ENCODE measurements at places on chromosomes 6 and 20.

DNA sequence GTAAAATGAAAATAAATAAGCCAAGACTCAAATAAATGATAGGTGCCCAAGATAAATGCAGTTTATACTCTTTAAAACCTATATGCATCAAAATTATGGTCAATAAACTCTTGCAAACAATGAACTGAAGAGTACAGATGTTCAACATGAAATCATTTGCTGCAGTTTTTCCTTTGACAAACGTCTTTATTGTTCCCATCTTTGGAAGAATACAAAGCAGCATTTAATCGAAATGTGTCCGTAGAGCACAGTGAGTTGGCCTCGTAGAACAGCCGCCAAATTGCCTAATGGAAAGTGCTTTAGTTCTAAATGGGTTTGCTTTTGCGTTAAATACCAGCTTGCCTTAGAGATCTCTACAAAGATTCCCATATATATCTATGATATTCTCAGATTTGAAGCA, 447.4 kb downstream of the PKHD1 start:
- no peak for DNase-seq

DNA sequence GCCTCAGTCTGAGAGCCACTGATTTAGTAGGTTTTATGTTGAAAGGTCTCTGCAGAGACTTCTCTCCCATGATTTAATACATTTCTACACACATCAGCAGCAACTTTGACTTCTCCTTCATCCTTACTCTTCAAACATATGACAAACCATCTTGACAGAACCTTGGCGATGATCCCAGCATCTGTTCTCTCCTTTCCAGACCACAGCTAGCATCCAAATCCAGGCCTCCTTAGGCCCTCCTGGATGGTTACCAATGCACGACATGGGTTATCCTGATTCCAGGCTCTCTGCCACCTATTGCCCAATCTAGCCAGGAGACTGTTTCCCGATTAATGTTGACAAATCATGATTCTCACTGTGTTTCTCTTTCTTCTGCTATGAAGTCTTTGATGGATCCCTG, 16.8 kb downstream of the LAMA4 start:
- DNase-seq, result no peak

DNA sequence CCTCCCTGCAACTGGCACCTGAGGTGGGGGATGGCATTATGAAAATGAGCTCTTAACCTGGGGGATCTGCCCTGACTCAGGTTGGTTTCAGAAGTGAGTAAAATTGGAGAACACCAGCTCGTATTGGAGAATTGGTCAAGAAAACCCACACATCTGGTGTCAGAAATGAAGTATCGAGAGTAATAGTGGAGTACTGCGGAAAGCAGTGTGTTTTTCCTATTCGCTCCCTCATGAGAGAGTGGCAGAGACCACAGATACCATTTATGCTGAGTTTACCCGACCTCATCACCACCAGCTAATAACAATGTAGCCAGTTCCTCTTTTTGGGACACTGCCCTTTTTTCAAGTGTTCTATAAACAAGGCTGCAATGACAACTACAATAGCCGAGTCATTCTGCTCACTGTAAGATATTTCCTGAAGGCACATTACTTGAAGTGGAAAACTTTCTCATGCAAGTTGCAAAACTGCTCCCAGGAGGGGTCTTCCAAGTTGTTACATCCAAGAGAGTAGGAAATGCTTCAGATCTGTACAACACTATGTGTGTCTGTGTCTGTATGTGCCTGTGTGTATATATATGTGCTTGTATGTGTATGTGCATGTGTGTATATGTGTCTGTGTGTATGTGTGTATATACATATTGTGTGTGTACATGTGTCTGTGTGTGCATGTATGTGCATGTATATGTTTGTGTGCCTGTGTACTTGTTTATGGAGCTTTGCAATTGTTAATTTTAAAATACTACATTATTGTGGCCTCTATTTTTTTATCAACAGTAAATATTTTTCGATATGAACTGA, 106.0 kb upstream of the CST7 start:
- no peak for DNase-seq

GRCh38 chr6:126170978-126171382, 168.9 kb upstream of the CENPW start:
- DNase-seq, result no peak

DNA sequence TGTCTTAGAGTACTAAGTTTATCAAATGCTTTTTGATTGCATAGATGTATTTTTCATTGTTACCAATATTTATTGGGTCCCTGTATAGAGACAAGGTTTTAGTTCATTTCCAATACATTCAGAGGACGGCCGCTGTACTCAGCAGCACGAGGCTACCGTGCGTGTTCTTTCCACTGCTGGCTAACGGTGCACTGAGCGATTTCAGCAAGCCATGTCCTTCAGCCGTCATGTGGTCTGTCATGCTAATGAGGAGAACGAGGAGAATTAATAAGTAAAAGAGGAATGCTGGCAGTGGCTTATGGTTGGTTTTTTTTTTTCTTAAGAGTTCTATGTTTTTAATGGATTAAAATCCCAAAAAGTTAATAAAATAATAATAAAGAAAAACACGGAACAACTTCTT, 253.6 kb downstream of the ARID1B start:
- no peak for DNase-seq

DNA sequence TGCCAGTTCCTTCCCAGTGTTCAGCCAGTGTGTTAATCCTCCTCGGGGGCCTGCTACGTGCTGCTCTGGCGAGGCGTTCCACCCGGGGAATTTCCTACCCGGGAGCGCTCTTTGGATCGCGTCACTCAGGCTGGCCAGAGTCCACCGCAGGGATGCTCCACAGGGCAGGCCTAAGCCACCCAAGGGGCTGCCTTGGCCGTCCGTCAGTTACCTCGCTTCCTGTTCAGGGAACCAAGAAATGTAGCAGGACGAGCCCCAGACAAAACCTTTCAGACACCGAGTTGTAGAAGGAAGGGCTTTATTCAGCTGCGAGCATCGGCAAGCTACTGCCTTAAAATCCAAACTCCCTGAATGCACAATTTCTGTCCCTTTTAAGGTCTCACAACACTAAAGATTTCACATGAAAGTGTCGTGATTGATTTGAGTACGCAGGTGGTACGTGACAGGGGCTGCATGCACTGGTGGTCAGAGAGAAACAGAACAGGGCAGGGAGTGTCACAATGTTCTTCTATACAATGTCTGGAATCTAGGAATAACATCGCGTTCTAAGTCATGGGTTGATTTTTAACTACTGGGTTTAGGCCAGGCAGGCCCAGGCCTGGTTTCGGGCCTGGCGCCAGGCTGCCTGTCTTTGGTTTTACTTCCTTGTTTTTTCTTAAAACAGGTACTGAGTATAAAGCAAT, 15.7 kb upstream of the POU5F1 start:
- no peak for DNase-seq

- no peak for DNase-seq
These were observed 30.1 kb upstream of the APMAP start for GRCh38 chr20:25022680-25023079.

DNA sequence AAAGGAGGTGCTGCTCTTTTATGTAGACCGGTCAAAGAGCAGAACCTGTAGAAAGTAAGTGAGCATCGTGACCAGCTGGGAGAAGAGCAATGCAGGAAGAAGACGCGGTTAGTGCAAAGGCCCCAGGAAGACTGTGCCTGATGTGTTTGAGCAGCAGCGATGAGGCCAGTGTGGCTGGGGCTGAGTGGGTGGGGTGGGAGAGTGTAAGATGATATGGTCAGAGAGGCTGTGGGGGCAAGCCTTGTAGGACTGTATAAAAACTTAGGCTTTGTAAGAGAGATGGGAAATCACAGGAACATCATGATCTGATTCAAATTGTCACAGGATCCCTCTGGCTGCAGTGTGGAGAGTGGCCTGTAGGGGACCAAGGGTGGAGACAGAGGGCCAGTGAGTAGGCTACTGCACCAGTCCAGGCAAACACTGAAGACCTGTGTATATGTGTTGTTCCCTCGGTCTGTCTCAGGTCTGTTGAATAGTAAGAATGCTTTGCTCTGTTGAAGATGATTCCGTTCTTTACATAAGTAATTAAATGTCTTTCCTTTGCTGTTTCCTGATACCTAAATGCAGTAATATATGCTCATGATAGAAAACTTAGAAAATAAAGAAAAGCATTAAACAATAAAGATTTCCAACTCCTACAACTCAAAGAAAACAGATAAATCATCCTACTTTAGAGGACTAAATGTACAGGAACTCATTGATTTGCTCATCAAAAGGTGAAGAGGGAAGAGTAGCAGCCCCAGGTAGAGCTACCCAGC, 23.6 kb upstream of the WFDC2 start:
- DNase-seq, result no peak

DNA sequence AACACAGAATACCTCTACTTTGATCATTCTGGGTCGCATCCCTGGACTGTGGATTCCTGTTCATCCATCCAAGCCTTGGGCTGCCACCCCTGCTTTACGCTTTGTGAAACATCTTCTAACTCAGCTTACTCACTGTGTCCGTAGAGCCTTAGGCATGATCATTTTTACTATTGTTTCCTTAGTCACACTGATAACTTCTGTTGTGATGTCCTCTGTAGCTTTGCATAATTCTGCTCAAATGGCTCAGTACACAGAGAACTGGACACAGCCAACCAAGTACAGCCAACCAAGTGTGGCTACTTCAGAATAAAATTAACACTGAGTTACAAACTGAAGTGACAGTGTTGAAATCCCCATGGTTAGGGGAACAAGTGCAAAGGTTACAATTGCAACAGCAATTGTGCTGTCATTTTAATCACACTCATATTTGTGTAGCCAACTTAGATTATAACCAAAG, 8.6 kb upstream of the FKBP1A start:
- DNase-seq, result no peak

DNA sequence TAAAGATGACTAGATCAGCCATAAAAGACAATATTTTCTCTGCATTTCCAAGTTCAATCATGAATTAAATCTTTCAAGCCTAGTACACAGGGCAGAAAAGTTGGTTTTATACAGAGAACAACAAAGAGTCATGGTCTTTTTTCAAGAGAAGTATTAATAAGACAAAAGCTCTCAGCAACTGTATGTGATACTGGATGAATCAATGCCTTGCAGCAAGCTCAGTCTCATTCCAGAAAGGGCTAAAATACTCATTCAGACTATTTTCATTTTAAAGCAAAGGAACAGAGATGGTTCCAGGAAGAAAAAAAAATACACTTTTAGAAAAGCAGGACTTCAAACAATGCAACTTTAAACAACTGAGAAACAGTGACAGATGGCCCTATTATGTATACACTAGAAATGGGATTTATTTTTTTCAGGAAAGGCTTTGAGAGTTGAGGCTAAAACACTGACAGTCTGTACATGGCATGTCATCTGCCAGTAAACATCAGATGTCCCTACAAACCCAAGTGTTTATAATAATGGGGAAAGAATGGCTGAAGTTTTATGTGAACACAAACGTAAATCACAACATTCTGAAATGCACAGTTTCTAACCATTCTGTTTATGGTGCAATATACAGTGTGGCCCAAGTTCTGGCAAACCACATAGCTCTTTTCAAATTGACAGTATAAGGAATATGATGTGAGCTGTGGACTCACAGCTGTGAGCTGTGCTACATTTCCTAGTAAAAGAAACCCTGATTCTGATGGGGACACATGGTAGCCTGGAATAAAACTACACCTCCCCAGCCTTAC, 114.3 kb upstream of the DST start:
- no peak for DNase-seq

GRCh38 chr6:161365633-161366032, 91.8 kb upstream of the AGPAT4 start:
- no peak for DNase-seq

GRCh38 chr20:47847884-47848485, 62.7 kb upstream of the SULF2 start:
- no peak for DNase-seq

- DNase-seq, result peak; percentile 47
These were observed at the start of gene SNAI1 for GRCh38 chr20:49982346-49983122. Gene SNAI1, plus strand, starts transcription at chr20:49982980. Its CDS starts 80 bp downstream, at chr20:49983060.

DNA sequence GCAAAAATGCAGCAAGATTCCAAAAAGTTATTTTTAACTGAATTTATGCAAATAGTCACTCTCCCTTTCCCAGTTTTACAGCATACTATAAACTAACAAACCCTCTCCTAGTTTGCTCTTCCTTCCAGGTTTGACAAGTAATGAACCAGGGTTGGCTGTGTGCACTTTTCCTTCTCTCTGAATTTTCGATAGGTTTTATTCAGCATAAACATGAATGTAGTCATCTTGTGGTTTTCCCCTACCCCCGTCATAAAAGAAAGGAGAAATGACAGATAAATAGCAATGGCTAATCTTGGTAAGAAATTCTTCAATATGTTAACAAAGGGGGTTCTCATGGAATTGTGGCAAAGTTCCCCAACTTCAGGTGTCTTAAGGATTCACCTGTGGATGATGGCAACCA, 26.3 kb downstream of the PRDM1 start:
- DNase-seq, result no peak

GRCh38 chr6:159829526-159829925, 29.4 kb downstream of the PNLDC1 start:
- DNase-seq, result no peak

DNA sequence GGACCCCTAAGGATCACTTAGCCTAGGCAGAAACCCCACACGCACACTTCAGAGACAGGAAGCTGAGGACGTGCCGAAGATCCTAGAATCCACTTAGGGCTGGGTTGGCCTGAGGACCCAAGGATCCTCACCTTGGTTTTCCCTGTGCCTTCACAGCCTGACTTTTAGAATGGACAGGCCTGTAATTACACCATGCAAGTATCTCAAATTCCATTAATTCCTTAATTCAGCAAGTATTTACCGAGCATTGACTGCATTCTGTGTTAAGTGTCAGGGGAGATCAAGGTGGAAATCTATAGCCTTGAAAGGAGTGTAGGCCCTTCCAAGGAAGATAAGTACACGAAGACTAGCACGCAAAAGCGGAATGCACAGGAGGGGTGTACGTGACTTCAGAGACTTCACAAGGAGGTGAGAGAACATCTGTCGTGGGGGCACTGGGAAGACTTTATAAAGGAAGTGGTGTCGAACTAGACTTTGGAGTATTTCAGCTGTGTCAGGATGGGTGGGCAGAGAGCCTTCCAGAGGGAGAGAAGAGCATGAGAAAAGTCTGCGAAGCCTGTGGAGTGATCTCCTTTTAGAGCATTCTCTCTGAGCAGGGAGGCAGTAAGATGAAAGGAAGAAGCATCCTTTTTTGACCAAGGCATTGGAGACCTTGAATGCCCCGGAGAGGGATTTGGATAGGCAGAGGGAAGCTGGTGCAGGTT, 4.0 kb downstream of the DSP start:
- no peak for DNase-seq

- DNase-seq, result no peak
These were observed 1.6 kb downstream of the MRGBP start for GRCh38 chr20:62797671-62798532.

DNA sequence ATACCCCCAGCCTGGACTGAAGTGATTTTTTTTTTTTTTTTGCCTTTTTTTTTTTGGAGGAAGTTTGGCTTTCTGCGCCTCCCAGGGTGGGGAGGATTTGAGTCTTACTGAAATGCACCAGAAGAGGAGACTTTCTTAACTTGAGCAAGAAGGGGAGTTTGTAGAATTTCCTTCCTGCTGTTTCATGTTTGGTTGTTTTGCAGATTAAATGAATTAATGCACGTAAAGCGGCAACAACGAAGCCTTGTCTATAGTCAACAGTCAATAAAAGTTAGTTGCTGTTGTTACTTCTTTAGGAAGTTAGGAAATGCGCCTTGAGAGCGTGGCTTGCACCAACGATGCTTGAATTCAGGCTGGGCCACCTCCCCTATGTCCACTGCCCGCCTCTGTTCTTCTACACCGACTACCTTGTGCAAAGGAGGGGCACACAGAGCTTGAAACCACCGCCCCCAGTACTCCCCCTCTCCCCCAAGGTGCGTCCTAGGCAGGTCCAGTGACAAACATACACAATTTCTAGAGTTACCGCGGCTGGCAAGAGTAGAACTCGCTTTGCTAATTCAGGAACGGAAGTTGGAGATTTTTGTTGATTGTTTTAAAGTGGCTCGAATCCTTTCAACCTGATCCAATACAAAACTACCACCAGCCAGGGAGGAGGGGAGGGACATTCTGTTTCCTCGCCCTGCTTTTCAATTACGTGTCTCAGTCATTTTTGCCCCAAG, 830 bp upstream of the CYP24A1 start:
- no peak for DNase-seq
